ENCODE measurements at places on chromosomes 4 and X.

- DNase-seq, result peak; percentile 79
These were observed 38.8 kb upstream of the IGFBP7 start for GRCh38 chr4:57148831-57149505.

DNA sequence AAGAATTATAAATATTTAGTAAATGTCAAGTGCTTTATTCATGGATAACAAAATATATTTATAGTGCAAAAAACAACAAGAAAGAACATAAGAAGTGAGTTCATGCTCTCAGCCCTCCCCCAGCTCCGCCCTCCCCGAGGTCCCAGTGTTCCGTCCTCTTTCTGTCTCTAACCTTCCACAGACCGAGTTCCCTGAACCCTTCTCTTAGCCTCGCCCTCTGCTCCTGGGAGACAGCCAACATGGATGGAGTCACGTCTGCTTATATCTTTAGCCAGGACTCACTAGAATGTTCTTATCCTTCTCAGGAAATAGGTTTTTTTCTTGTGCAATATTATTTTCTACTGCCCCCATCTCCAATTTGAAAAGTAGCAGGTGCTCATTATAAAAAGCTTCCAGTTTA, 40.1 kb upstream of the HELT start:
- no peak for DNase-seq

DNA sequence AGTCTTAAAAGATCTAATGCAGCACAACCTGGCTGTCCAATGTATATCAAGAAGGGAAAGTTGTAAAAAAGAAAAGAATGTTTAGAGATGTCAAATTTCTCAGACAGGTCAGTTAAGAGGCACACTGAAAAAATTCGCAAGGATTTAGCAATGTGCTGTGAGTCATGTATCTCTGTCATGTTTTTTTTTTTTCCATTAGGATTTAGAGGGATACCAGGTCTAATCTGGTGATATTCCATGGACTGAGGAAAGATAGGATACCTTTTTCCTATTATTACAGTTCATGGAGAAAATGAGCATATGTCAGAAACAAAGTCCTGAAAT, 815.4 kb upstream of the PCDH10 start:
- DNase-seq, result peak; percentile 34

DNA sequence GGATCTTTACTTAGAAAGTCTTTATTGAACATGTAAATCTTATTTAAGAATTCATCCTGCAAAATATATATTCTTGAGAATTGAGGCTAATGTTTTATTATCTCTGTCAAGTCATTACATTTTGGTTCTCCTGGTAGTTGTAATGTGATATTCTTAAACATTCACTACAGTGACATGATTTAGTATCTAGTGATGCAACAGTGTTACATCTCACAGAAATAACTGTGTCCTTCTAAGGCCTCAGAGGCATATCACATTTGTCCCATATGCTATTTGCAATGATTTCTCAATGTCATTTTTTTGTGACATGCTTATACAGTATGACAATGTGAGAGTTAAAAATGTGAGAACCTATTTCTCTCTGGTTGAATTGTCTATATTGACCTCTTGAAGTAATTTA, 34.1 kb downstream of the PRRG1 start:
- peak; percentile 10 for DNase-seq

DNA sequence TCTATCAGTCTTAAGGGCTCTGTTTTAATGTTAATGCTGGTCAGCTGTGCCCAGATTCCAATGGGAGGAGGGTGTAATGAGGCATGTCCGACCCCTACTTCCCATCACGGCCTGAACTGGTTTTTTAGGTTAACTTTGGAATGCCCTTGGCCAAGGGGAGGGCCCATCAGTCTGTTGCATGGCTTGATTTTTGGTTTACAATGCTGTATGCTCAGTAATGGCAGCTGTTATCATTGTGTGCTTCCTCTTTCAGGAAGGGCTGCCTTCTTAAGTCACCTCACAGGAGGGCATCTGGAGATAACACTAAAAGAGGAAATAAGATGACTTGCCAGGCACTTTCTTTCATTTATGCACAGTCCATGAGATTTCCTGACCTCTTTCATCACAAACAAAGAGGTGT, 36.3 kb downstream of the ATXN3L start:
- no peak for DNase-seq

- DNase-seq, result no peak
These were observed 164.4 kb downstream of the PJA1 start for GRCh38 chrX:69000877-69001276.

GRCh38 chrX:38249965-38250364, 29.3 kb upstream of the SRPX start:
- DNase-seq, result peak; percentile 32

DNA sequence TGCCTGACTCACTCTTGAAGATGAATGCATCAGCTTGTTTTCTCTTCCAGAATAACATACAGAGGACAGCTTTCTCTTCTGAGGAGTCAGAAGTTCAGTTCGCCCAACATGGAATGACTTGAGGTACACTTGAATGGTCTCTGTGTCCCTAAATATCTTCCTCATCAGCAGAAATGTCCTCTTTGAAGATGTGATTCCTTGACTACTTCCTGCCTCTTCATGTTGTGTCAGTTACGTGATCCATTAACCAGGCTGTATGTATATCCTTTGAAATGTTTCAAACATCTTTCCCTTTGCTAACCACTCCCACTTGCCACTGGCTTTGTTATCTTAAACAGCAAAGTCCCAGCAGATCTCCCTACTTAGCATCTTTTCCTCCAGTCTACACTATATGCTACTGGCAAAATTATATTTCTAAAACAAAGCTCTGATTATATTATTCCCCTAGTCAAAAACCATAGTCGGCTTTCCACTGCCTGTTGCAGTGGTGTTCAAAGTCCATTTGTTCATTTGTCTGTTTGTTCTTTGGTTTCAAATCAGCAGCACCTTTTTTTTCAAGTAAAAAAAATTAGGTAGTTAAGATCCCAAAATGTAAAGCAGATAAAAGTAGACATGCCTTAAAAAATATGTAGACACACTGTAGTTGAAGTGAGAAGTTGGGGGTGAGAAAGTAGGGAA, 82.1 kb upstream of the PAK3 start:
- DNase-seq, result no peak

DNA sequence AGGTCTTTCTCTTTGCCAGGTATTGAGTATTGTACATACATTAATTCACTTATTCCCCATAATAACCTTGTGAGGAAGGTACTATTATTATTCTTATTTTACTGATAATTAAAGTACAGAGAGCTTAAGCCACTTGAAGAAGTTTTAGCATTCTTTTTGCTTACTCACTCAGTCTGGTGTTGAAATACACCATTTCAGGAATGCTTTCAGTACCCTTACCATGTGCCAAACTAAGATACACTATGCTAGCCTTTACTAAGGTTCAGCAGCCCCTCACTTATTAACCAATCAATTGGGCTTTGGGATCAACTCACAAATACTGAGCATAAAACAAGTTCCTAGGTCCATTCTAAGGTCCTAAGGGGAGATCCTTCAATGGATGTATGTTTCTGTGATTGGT, 179.0 kb upstream of the FGF13 start:
- no peak for DNase-seq

- no peak for DNase-seq
These were observed 111.7 kb downstream of the NFKB1 start for GRCh38 chr4:102612824-102613366.

GRCh38 chr4:158599765-158600498, 71.8 kb downstream of the C4orf46 start:
- no peak for DNase-seq

GRCh38 chr4:61152433-61152832, 47.7 kb upstream of the ADGRL3 start:
- DNase-seq, result no peak

GRCh38 chrX:38717871-38718270, 83.4 kb upstream of the MID1IP1 start:
- DNase-seq, result peak; percentile 7

DNA sequence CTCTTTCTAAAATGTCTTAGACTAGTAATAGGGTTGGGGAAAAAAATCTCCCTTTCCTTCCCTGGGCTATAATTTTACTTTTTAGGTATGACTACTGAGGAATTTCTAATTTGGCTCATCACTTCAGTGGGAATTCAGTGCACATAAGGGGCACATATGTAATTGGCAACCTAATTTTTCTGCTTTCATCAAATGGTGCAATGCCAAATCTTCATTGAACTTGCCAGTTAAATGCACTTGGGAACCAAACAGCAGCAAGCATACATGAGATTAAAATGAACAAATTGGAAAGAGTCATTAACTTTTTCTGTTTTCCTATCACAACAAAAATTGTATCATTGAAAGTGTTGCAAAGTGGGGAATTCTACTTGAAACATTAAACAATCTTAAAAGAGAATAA, 2.9 kb upstream of the CCSER1 start:
- no peak for DNase-seq

All from fibroblast of skin of right biceps (primary cell).